NCI-H226 (cell line): ENCODE measurements at places on chromosomes 4 and X.

DNA sequence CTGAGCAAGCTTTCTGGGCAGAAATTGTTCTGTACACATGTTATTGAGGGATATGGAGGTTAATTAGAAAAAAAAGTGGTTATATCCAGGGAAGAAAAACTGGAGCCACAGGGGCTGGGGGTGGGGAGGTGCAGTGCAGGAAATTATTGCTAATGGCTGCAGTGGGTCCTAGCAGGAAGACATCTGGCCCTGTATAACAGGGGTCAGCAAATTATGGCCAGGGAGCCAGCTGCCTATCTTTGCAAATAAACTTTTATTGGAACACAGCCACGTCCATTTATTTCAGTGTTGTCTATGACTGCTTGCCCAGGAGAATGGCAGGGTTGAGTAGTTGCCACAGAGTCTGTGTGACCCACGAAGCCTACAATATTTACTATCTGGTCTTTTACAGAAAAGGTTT, 23.4 kb upstream of the PRPS2 start:
- no peak for DNase-seq

DNA sequence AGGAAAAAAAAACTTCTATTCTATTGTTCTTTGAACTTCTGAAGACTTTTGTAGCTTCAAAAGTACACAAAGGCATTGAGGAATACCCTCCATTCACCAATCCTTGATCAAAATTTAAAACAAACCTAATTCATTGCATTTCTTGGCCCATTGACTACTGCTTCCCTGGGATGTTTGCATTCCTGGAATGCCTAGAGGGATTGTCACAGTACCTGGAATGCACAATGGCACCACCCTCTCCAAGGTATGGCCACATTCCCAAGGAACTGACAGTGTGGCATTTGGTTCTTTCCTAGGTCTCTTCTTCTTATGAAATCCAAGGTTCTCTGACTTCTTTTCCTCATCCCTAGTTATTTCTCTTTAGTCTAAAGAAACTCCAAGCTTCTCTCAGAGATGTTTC, 600.7 kb downstream of the CCSER1 start:
- peak; percentile 64 for DNase-seq

- no peak for DNase-seq
These were observed 44.9 kb upstream of the PHF8 start for GRCh38 chrX:54089191-54089590.

- no peak for DNase-seq
These were observed 55.0 kb downstream of the FBXL5 start for GRCh38 chr4:15600176-15600575.

GRCh38 chr4:147707892-147708672, 23.8 kb upstream of the ARHGAP10 start:
- no peak for DNase-seq

GRCh38 chr4:108030332-108030731, 40.6 kb downstream of the HADH start:
- DNase-seq = no peak

GRCh38 chr4:76984788-76985211, 35.2 kb downstream of the SEPTIN11 start:
- DNase-seq = peak; percentile 56

DNA sequence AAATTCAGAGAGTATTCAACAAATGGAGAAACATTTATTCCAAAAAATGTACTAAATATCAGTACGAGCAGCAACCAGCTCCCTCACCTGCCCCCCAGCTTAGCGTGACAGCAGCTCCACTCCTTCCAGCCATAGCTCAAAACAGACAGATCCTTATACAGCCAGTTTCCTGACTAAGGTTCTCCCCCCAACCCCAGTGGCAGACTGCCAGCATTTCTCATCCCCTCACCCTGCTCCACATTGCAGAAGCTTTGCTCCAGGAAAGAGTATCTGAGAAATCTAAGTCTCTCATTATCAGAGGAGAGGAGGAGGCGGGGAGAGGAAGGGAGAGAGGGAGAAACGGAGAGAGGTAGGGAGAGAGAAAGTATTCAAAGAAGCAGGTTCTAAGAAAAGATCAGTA, 53.3 kb upstream of the PASD1 start:
- no peak for DNase-seq
